ENCODE measurements at places on chromosomes 1 and 21.

GRCh38 chr1:63428815-63429214 is 61.4 kb downstream of the ALG6 start:
- DNase-seq: no peak

DNA sequence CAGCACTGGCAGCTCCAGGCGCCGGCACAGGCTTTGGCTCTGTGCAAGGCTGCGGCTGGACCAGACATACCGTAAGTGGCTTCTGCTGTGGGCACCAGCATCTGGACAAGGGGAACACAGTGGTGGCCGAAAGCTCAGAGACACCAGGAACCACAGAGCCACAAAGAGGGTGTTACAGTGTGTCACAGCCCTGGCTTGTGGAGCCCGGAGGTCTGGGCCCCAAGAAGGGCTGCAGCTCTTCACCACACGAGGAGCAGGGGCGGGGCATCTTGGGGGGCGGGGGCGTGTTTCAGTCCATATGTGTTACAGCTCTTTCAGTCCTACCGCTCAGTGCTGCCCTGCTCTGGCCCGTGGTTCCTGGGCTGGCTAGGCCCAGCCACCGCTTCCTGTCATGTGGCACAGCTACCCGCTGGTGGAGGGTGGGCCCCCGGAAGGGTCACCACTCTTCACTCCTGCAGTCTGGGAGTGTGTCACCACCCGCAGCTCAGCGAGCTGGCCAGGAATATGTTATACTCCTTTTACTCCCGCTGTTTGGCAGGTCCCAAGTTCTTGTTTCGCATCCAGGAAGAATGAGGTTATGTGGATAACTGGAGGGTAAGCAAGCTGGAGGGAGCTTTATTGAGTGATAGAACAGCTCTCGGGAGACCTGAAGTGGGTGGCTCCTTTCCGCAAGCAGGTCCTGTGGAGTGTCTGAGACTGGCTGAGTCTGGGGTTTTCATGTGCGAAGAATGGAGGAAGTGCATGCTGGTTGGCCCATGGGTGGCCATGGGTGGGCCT is 3.3 kb upstream of the LSM10 start:
- DNase-seq: peak; percentile 58

GRCh38 chr1:57112148-57112547 is 146.3 kb upstream of the C8B start:
- DNase-seq: no peak

GRCh38 chr1:92326681-92327080 is 27.8 kb downstream of the RPAP2 start:
- DNase-seq: no peak

GRCh38 chr1:164006621-164007020 is 552.4 kb upstream of the PBX1 start:
- no peak for DNase-seq

DNA sequence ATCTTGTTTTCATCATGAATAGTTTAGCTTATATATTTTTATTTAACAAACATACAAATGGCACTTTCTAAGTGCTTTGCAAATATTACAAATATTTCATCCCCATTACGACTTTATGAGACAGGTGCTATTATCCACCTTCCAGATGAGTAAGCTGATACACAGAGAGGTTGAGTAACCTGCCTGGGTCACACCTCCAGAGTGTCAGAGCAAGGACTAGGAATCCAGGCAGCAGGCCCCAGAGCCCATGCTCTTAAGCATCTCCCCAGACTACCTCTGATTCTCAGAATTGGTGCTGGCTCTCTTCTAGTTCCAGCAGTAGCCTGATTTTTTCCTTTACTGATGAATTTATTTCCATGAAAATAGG is 40.0 kb downstream of the EPHB2 start:
- no peak for DNase-seq

GRCh38 chr1:189752461-189752995 is 725.1 kb downstream of the BRINP3 start:
- no peak for DNase-seq

DNA sequence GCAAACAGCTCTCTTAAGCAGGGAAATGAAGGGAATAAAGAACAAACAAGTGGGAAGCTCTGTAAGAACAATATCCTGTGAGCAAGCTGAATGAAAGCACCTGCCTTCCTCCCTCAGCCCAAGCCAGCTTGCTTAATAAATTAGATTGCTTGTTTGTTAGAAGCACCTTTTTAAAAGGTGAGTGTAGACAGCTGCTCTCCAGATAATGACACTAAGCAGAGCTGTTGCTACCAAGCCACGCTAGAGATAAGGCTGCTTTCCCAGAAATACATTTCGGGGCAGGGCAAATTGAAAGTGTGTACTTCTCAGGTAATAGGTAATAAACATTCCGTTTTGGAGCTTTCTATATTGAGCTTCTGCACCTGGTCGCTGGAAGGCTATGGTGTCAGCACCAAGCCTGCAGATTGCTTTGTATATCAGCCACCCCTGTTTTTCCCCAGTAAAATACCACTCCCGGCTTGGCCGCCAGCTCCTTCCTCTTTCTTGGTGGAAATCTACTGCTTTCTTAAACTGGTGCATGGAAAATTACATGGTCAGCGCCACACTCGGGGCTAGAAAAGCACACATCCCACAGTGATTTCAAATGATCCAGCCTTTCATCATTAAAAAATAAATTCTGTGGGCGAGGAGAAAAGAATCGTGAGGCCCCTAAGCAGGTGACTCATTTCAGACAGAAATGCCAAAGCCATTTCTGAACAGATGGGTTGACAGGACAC is 151.3 kb downstream of the ETS2 start:
- no peak for DNase-seq

DNA sequence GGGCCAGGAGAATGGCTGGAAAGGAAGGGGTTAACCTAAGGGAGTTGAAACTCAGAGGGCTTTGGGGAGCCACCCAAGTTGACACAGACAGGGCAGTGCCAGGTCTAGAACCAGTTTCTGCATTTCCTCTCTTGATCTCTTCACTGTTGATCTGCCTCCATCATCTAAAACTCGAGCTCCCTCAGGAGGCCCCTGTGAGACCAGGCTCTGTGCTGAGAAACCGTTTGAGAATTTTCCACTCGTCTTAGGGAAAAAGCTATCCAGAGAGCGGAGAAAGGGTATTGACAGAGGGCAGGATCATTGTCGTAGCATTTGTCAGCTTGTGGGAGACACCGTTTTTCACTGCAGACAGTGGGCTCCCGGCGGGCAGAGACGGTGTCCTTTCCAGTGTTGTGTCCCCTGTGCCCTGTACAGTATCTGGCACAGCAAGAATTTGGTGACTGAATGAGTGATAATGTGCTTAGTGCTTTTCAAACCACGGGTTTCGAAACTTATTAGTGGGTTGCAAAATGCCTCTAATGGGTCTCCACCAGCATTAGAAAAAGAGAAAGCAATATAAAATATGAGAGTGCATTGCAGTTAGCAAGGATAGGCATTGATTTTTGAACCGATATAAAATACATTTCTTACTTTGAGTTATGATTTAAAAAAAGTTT is 31.1 kb downstream of the PROK1 start:
- DNase-seq: no peak

DNA sequence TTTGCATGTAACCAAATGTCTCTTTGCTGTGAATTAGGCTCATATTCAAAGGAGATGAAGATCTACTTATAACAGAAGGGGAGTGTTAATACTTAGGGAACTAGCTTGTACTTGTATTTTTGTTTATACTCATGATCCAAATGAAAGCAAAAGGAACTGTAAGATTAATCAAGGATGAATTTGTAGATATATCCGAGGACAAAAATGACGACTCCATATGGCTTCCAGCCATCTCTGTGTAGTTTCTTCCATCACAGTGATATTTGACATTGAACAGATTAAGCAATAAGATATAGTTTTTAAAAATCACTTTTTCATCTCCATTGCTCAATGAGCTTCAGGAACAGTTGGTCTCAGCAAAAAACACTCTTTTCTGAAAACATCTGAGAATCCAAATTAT is 257.4 kb upstream of the CAMK1G start:
- no peak for DNase-seq

- no peak for DNase-seq
Measured at GRCh38 chr1:155254714-155255242, 505 bp downstream of the ENTREP3 start.

GRCh38 chr1:70485624-70486023 is 74.6 kb downstream of the CTH start:
- DNase-seq: no peak

DNA sequence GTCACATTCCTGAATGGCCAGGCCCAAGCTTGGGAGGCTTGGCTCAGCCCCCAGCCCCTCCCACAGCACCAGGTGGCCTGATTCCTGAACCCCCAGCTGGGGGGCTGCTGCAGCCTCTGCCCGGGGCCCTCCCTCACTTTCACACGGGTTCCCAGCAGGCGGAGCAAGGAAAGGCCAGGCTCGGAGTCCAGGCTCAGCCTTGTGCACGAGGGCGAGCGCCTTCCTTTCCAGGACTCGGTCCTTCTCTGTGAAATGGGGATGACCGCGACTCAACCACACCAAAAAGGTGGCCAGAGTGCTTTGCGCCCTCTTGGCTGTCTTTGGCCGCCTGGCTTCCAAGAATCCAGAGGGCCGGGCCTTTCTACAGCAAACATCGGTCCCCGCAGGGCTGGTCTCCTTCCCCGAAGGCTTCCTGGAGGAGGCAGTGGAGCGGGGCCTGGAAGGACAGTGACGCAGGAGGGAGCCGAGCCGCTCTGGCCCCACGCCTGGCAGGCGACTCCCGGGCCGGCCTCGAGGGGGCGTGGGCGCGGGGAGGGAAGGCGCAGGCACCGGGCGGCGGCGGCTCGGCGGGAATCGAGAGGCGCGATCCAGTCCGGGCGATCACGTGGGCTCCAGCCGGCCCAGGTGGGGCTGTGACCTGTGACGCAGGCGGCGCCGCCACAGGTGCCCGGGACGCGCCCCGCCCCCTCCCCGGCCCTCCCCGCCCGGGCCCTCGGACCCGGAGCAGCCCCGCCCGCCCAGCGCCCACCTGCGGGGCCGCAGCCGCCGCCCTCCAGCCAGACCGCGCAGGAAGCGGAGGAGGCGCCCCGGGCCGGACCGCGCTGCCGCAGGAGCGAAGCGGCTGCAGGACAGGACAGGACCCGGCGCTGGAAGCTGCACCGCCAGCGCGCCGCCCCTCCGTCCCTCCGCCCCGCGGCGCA is at the start of gene ARHGEF16:
TSS of gene ARHGEF16 (plus strand) at position 775 of the 920 bp plus-strand sequence. CDS start 8,420 bp downstream, outside the sequence.
- DNase-seq: no peak

DNA sequence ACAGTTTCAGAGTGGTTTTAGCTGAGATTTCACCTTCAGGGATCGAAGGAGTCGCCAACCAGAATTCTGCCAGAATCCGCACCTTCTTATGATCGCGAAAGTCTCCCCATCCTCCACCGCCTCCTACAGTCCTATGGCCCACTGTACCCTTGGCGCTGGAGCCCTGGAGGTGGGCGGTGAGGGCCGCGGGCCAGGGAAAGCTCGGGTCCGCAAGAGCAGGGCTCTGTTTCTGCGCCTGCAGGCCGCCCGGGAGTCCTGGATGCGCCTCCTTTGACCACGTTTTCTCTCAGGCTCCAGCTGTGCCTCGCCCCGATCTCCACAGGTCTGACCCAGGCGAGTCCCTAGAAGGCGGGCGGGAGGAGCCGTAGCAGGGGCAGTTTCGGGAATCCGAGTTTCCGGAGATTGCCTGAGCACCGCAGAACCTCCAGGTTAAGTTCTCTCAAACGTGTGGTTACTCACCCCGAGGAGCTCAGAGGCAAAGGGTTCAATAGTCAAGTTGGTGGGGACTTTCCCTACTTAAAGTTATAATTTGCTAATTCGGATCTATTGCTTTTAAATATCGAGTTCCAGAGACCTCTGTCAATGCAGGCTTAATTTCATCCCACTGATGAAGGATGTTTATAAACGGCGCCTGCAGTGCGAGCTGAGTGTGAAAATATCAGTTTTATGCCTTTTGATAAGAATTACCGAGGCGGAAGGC is 3.2 kb upstream of the LHX8 start:
- DNase-seq: no peak

DNA sequence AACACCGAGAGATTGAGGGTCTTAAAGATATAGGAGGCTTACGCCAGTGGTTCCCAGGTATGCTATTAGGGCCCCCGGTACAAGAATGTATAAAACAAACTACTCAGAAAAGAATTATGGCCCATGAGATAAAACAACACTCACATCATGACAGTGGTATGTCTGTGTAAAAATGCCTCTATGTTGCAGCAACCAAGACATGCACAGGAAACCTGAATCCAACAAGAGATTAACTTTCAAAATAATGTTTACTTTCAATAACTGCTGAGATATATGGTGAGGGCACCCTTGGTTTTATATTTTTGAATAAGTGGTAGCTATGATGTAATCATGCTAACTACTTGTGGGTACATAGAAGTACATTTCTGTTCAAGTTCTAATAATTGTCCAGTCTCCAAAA is 74.9 kb downstream of the PUM1 start:
- no peak for DNase-seq

DNA sequence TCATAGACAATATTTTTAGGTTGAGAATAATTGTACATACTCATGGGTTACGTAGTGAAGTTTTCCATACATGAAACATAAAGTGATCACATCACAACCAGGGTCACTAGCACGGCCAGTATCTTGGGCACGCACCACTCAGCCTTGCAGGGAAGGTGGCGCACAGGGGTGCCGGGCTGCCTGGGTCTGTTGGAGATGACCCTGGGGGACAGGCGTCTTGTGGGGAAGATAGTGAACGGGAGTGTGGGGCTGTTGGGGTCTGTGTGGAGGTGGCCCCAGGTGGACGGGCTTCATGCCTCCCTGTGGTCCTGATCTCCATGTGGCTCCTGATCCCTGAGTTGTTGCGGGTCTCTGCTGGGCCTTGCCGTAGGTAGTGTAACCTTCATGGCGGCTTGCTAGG is 38.3 kb upstream of the PRSS38 start:
- no peak for DNase-seq

DNA sequence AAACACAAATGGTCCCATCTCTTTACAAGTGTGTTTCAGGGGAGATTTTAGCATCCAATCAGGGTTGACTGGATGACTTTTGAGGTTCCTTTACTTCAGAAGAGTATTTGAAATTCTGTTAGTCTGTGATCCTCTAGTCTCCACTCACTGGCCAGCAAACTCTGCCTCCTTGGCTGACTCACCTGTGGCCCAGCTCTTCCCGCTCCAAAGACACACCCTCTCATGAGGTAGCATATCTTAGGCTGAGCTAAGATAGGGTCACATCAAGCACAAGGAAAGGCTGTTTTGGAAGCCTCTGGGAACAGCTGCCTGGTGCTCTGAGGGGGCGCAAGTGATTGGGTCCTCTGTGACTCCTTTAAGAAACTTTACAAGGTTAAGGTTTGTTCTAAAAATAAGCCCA is 102.3 kb upstream of the FGGY start:
- no peak for DNase-seq

GRCh38 chr1:1230656-1231399 is 973 bp downstream of the SDF4 start:
- no peak for DNase-seq

- no peak for DNase-seq
Measured at GRCh38 chr1:170768929-170769328, 105.0 kb downstream of the PRRX1 start.

- DNase-seq: no peak
Measured at GRCh38 chr1:9715536-9716226, 64.2 kb downstream of the PIK3CD start.

DNA sequence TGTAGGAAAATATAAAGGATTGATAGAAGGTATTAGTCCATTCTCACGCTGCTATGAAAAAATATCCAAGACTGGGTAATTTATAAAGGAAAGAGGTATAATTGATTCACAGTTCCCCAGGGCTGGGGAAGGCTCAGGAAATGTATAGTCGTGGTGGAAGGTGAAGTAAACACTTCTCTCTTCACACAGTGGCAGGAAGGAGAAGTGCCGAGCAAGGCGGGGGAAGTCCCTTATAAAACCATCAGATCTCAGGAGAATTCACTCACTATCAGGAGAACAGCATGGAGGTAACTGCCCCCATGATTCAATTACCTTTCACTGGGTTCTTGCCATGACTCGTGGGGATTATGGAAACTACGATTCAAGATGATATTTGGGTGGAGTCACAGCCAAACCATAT is 1806.0 kb downstream of the MRPL39 start:
- DNase-seq: no peak

Measured in stimulated activated CD8-positive, alpha-beta memory T cell treated with anti-CD3 and anti-CD28 coated beads, Interleukin-2, amount 100 ng/mL, for 48 hours (primary cell).